GM19239 (cell line): ENCODE measurements at places on chromosomes 2 and 18.

- no peak for DNase-seq
These were observed 86.3 kb downstream of the PMS1 start for GRCh38 chr2:189870381-189871085.

DNA sequence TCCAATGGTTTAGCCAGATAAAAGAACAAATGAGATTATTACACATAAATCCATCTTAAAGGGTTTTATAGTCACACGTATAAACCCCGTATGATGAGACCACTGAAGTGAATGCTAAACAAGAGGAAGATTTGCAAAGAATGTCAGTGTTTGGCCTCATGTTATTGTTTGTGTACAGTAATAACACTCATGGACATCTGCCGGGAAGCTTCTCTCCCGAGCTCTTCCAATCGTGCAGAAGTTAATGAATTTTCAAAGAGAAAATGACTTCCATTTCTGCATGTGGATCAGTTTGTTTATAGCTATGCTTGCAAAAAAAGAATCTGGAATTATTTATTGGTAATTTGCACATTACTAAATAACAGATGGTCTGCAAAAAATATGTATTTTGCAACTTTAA is 88.5 kb upstream of the APCDD1 start:
- DNase-seq = no peak

DNA sequence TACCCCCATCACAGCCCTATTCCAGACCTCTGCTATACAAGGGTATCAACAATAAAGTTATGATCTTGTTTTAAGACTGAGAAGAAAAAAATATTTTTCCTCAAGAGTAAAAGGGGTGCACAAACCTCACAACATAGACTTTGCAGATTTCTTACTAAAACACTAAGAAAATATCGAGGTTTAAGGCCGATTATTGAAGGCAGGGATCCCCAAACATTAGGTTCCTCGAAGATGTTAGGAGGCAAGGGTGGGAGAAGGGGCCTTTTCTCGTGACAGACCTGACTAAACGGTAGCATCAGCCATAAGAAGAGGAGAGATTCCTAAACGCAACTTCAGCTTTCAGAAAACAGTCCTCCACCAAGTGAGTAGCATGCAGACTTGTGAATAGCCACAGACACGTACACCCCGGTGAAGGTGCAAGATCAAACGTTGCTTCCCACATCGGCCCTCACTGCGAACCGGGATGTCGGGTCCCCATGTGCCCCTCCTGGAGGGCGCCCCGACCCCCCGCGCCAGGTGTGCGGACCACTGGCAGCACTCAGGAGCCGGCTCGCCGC is 678 bp downstream of the PIAS2 start:
- DNase-seq = peak; percentile 40

DNA sequence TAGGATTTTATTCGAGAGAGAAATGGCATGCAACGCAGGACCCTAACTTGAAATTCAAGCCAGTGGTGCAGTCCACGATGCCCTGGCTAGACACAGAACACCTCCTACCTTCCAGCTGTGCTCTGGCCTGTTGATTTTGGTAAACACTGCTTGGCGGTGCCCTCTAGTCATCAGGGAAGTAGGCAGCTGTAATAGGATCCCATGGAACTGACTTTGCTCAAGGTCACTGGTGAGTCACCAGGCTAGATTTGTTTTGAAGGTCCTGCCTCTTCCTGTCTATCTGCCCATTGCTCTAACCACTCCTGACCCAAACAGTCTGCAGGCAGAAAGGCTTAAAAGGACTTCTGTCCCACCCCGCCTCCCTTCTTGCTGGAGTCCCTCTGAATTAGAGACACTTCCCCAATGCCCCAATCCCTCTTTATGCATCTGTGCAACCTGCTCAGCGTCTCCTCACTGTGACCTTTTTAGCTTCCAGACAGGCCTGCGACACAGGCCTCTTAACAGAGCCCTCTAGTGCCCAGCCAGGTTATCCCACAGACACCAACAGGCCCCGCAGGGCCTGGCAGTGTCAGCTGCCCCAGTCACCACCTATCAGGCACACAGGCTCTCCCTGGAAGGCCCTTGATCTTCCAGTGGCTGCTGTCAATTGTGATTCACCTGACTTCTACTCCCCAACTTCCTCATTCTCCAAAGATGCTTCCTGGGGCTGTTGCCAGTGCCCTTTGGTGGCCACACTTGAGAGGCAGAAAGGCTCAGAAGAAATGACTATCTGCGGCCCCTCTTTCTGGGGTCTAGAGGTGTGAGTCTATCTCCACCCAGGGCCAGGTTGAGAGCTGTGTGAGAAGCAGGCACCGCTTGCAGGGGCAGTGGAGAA is 5.2 kb downstream of the TMEM127 start:
- peak; percentile 43 for DNase-seq

DNA sequence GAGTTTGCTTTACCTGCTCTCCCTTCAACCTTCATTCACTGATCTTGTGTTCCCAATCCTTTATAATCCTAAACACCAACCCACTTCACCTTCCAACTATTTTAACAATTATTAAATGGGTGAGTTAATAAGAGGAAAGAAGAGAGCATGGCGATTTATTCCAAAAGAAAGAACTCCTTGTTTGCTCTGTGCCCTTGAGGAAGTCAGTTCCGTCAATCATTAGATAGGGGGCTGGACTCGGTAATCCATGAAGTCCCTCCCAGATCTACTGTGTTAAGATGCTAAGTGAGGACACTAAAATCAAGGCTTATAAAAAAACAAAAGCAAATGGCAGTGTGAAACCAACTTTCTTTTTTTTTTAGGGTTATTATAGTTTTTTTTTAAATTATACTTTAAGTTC is 589.9 kb downstream of the XIRP2 start:
- DNase-seq = no peak

DNA sequence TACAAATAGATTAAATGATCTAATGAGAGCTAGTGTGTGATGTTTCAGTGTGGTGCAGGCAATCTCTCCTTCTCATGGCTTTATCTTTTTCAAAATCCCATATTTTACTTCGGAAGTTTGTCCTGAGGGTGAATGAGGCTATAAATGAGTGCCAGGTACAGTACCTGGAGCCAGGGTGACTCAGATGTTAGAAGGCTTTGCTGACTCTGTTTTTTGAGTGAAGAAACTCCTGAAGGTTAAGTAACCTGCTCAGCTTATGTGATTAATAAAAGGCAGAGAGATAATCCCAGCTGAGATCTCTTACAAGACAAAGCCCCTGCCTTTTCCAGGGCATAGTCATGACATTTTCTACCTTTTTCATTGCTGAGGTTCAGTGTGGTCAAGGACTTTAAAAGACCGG is 52.6 kb downstream of the MGAT5 start:
- no peak for DNase-seq

DNA sequence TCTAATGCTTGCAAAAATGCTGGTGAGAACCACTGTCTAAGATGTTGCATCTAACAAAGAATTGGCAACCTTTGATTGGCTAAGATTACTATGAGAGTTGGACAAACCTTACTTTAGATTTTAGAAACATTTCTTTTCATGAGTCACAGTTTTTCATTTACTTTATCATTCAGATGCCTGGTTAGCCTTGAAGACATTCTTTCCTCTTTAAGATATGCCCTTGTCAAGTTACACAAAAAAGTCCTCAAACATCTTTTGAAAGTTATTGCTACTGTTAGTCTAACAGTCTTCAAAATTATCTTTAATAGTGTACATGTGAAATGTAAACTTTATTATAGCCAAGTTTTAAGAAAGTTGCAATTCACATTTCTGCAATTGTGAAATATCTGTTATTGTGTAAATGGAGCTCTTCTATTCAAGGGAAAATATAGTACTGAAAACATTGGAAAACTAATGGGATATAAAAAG is 276.3 kb downstream of the RND3 start:
- DNase-seq = no peak

DNA sequence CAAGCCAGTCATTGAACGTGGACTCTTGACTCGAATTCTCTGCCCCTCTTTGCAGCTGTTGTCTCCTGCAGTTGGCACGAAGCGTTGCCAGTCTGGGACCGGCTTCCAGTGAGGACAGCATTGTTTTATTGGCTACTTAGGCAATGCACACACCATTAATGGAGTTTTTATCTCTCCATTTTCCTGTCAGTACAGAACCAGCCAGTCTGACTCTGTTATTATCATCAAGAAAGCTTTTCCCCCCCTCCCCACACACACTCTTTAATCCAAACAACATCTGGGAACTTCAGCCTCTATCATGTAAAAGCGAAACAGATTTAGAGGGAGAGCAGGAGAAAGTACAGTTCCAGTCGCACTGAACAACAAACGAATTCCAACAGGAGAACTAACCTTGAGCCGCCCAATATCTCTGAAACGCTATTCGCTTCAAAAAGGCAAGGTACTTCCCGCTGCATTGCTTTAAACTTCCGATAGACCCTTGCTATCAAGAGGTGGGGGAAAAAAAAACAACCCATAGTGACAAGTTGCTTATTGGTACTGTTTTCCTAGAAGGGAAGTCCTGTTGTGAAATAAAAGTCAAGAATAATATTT is 38.2 kb downstream of the ACVR1 start:
- DNase-seq = no peak

- DNase-seq = no peak
These were observed 157.6 kb downstream of the LPIN1 start for GRCh38 chr2:11904029-11904428.

DNA sequence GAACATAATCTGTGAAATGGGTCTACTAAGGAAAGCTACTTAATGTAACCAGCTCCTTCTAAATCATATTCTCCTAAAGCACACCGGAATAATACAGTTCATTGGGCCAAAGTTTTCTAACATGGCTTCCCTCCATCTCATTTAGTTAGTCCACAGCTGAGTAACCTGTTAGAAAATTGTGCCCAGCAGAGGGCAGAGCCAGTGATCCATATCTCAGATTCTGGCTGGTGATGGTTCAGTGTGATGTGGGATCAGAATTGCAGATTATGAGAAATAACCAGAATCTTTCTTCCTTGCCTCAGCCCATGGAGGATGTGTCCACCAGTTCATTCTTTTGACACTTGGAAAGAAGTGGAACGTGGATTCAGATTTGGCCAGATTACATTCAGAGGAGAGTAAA is 9.4 kb upstream of the CTLA4 start:
- no peak for DNase-seq

DNA sequence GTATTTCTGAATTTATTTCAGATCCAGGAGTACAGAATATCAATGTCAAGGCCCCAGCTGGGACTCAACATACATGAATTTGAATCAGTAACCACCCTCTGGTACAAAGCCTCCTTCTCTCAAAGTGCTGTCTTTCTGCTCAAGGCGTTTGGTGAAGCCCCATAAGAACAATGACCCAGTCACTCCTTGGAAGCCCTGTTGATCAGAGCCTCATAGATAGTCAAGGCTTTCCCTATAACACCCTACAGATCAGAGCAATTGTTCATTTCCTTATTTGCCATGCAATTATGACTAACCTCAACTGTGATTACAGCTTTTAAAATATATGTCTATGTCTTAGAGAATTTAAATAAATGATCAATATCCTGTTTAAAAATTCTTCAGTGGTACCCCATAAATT is 159.1 kb upstream of the CREB1 start:
- DNase-seq = no peak

- DNase-seq = no peak
These were observed 398.4 kb upstream of the CWC22 start for GRCh38 chr2:180405520-180405919.

- DNase-seq = no peak
These were observed 20.6 kb downstream of the STPG4 start for GRCh38 chr2:47134386-47135090.

DNA sequence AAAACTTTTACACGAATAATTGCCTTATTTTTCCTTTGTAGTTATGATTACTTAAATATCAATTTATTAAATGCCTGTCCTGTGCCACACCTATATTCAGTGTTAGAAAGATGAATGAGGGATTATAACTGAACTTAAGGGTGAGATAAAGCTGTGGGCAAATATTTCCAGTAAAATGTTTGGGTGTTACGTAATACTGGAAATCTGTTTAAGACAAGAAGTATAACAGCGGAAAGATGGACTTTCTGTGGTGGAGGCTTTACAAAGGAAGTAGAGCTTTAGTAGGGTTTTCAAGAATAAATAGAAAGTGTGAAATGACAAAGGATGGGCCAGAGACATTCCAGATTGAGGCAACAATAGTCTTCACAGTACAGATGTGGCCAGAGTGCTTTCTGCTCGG is 927.0 kb downstream of the DPP10 start:
- no peak for DNase-seq

DNA sequence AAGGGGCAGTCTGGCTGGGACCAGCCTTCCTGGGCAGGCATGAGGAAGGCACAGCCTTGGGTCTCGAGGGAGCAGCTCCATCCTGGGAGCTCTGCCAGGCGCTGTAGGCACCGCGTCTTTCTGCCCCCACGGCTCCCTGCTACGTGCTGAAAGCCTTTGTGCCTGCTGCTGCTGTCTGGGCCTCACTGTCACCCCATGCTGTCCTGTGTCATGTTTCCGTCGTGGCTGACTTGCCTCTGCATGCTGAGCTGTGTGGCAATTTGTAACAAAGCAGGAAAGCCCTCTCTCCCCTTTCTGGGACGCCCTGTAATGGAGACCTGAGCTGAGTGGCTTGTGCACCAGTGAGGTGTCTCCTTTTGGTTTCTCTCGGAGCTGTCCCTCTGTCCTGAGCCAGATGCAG is 152.5 kb downstream of the TSN start:
- DNase-seq = no peak

- no peak for DNase-seq
These were observed 175.8 kb upstream of the MSH6 start for GRCh38 chr2:47607005-47607679.

DNA sequence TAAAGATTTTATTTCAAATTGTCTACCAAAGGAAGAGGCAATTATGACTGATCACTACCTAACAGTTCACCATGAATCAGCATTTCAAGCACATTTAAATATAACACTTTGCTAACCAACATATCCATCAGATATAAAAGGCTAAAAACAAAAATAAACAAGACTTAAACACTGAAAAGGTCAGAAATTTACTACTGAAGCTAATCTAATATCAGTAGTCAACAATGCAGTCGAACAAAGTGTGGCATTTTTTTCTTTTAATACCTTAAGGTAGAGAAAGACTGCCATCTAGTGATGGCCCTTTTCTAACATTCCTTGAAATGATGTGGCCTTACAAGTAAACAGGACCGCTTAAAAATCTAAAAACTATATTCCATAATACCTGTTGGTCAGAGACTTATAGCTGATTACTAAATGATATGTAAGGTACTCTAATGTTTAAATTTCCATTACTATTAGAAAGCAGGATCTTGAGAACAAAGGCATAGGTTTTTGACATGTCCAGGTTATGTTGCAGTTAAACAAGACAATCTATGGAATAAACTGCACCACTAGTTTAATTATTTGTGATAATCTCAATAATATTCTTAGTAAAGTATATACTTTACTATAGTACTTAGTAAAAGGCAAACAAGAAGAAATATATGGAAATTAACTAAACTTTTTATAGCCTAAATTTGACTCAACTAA is 80.0 kb downstream of the EXOC6B start:
- no peak for DNase-seq

- no peak for DNase-seq
These were observed 142.9 kb upstream of the NXPH2 start for GRCh38 chr2:138922973-138923563.
